ENCODE measurements at places on chromosomes 1 and 21.
A peak's percentile ranks its signal among the peaks of the same experiment; 100 is the strongest.

- no peak for DNase-seq
Measured at GRCh38 chr1:62271134-62271533, 48.1 kb downstream of the KANK4 start.

GRCh38 chr1:28855046-28855445 lies 43.1 kb downstream of the OPRD1 start:
- DNase-seq, result no peak

- DNase-seq, result no peak
Measured at GRCh38 chr1:77538956-77539518, 143.4 kb downstream of the ZZZ3 start.

DNA sequence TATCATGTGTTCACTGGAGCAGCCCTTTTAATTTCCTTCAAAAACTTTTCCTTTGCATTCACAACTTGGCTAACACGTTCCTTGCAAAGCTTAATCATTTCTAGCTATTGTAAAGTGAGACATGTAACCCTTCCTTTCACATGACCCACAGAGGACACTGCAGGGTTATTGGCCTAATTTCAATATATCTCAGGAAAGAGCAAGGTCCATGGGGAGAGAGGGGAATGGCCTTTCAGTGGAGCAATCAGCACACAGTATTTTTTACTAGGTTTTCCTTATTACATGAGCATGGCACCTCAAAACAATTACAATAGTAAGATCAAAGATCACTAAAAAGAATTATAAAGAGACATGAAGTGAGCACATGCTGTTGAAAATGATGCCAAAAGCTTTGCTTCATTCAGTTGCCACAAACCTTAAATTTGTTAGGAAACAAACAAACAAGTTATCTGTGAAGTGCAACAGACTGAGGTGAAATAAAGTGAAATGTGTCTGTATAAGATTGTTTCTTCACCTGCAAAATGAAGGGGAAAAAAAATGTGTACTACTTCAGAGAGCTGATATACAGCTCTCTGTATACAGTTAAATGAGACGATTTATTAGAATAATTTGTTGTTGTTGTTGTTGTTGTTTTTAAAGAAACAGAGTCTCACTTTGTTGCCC lies 61.5 kb downstream of the EIF4G3 start:
- DNase-seq, result no peak

GRCh38 chr1:180948641-180949615 lies 36.2 kb downstream of the KIAA1614 start:
- no peak for DNase-seq

DNA sequence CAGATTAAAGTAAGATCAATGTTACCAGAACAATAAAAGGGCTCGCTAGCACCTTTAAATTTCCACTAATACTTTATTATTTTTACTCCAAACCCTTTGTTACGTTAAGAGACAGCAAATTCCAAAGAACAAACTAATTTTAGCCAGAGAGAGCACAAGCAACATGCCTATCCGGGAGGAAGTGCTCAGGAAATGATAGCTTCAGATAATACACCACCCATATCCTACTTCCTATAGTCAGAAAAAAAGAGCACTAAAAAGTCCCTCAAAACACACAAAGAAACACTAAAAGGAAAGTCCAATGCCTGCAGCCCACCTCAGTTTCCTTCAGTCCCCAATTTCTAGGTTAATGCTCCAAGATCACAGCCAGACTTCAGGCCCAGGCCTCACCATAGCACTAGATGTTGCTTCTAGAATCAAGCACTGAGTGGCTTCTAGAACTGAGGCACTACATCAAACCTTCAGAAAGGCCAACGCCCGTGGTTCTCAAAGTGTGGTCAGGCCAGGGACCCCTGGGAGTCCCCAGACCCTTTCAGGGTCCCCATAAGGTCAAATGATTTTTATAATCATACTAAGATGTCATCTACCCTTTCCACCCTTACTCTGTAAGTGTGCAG lies 142.6 kb downstream of the PSMG1 start:
- no peak for DNase-seq

GRCh38 chr1:180615493-180616290 lies 16.1 kb upstream of the XPR1 start:
- DNase-seq, result no peak

DNA sequence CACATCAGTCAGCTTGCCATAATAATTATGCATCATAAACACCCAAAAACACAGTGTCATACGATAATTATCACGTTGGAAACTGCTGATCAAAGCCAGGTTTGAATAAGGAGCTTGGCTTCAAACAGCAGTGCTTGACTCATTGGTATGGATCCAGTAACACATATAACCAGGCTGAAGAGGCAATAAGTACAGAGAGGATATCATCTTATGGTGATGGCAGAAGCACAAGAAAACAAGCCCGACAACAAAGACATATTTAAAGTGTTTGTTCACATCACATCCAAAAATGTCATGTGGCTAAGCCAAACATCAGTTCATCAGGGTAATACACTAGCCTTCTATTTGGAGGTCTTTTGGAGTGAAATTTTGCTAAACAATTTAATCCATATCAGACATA lies 389.7 kb downstream of the NCAM2 start:
- DNase-seq, result no peak

DNA sequence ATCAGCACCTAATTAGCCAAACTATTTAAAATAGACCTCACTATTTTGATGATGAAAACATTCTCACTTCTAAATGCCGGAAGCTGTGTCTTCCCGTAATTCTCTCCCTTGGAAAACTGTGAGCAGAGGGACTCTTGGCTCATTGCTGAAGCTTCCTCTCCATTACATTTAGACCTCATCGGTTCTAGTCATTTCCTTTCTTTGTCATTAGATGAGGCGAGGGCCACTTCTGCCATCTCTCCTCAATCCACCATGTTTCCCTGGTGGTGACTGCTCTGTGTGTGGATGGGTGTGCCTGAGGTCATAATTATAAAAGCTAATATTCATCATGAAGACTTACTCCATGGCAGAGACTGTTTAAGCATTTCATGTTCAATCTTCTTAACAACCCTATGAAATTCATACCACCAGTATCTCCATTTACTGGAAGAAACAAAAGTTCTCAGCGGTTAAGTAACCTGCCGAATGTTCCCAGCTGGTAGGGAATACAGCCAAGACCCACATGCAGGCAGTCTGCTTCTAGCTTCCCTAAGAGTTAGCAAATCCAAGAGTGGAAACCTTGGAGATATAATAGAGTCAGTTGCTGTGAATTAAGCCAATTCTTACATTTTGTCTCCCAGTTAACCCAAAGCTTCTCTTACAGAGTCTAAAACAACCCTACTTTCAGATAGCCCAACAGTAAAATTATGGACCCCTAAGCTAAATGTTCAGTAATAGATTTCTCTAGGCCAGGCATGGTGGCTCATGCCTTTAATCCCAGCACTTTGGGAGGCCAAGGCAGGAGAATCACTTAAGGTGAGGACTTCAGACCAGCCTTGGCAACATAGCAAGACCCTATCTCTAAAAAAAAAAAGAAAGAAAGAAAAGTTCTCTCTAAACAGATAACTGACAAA lies 156.2 kb downstream of the ZBTB18 start:
- no peak for DNase-seq

GRCh38 chr1:11134898-11135266 lies 35.2 kb upstream of the EXOSC10 start:
- DNase-seq, result no peak

DNA sequence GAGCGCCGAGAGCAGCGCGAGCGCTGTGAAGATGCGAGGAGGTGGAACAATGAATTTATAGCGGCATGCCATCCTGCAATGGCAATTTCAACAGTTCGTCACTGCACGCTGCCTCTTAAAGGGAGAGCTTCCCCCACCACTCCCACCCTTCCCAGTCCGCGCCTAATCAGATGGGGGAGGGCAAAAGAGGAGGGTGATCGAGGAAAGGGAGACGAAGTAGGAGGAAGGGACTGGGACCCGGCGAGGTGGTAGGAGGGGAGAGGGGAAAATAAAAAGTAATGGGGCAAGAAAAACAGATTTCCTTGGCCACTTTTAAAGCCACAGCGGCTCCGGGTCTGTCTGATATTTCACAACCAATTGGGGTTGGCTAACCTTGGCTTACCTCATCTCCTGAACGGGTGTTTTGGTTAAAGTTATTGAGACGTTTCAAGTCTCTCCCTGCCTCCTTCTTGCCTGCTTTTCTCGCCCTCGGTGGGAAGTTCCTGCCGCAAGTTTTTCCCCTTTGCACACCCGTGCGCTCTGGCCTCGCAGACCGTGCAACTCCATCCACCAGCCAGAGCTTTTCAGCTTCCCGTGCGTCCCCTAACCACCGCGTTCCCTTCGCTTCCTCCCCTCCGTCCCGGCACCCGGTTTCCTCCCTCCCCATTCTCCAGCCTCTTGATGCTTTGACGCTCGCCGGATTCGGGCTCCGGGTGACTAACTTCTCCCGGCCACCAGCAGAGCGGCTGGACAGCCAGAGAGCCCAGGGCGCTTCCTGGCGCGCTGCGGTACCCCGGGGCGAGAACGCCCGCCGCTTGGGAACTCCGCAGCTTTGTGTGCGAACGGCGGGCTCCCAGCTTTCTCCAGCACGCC lies at the start of gene ADAMTS5:
ADAMTS5 (minus strand) TSS at position 27 of the 852 bp plus-strand sequence. CDS start 697 bp downstream, outside the sequence.
- no peak for DNase-seq

GRCh38 chr1:64304823-64305222 lies 101.4 kb downstream of the UBE2U start:
- DNase-seq, result no peak

DNA sequence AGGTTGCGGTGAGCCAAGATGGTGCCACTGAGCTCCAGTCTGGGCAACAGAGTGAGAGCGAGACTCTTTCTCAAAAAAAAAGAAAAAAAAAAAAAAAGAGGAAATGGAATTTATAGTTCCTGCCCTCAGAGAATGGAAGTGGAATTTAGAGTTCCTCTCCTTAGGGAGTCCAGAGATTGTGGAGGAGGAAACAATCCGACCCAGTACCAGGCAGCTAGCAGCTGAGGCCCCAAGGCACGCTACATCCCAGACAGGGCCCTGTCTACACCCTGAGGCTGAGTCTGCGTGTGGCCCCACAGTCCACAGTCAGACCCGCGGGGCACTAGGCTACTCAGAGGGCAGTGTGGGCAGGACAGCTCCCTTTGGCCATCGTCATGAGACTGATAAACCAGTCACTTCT lies 1.9 kb upstream of the MFN2 start:
- DNase-seq, result no peak

DNA sequence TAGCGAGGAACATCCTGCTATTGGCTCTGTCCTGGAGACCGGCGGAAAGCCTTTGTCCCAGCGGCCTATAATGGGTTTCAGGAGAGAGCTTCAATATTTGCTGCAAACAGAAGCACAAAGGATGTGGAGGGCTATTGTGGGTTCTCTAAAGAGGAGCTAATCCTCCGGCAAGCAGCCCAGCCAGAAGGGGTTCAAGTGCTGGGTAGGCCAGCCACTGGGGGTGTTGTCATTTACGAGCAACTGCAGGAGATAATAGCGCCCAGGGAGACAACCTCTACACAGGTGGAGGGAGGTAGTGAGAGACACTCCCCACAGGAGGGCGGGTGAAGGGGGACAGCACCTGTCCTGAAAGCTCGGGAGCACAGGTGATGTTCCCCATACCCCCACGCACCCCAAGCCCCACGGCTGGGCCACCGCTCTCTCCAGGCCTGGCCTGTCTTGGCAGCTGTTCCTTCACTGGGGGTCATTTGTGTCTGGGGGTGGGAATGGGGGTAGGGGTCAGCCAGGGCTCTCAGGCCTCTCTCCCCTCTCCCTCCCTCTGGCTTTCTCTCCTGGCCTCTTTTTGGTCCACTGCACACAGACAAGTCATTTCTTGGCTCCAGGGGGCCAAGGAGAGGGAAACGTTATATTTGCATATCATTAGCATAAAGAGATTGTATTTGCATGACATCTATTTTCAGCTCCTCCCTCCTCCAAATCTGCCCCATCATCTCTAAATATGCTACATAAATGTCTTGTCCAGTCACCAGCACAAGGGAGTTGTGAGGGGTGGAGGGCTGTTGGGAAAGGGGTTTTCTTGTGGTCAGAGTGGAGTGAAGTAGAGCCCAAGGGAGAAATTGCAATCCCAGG lies 22.0 kb upstream of the SLC26A9 start:
- DNase-seq, result no peak

- no peak for DNase-seq
Measured at GRCh38 chr21:33892853-33893252, 22.8 kb downstream of the ATP5PO start.

DNA sequence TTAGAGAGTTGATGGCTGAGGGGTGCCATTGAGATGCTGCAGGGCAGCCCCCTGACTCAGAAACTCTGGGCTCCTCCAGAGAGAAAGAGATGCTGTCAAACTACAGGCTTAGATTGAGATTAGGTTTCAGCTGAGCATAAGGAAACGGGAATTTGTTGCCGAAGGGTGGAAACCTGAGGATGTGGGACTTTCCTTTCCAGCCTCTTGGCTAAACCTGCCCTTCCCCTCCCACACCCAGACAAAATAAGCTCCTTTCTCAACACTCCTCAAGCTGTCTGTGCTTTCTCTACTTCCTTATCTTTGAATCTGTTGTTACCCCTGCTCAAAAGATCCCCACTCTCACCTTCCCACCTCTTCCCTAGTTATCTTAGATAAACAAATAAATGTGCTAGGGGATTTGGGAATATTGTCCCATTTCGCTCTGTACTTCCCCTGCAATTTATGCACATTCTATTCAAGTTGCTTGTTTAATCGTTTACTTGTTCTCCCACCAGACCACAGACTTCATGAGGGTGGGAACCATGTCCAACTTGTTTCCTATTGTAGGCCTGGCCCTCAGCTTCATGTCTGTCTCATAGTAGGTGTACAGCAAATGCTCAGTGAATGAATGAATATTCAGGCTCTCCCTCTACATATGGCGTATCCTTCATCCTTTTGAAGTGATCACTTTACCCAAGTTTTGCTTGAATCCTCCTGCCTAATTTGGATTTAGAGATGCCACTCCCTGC lies 30.6 kb upstream of the MARK1 start:
- DNase-seq, result no peak

- DNase-seq, result no peak
Measured at GRCh38 chr21:40833184-40833583, 13.8 kb downstream of the DSCAM start.

DNA sequence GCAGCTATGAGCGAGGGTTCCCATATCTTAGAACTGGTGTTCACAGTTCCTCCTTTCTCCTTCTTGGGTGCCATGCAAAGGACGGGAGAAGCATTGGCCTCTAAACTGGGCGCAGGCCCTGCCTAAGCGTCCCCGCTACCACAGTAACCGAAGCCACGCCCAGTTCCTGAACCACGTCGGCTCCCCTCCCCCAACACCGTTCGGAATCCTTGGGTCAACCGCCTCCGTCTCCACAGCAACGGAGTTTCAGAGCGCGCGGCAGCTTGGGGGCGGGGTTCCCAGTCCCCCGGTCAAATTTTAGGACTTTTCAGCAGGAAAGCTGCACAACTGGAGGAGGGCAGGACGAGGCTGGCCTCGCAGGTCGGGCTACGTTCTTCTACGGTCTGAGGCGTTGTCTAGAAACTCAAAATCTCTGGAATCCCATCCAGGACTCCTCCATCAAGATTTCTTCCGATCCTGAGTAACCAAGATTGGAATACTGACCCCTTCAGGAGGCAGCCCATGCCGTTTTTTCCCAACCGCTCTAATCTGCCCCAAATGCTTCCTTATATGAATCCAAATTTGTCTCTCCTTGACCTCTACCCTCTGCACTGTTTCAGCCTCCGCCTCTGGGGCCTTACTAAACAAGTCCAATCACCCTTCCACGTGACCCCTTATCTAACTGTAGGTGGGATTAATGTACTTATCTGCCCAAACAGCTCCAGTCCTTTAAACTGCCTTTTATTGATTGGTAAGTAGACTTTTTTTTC lies at the start of gene SPAG17:
SPAG17 (minus strand) TSS at position 145 of the 749 bp plus-strand sequence; CDS start at position 74, 71 bp downstream.
- DNase-seq, result no peak

GRCh38 chr1:154325583-154326545 lies 539 bp downstream of the ATP8B2 start:
- peak; percentile 44 for DNase-seq

All from activated naive CD4-positive, alpha-beta T cell treated with anti-CD3 and anti-CD28 coated beads, Interleukin-2, amount 50 U/mL, for 16 hours (primary cell).